ENCODE measurements at places on chromosomes 6 and 20.

GRCh38 chr20:5870568-5870981 is 79.8 kb downstream of the TRMT6 start:
- DNase-seq = no peak

DNA sequence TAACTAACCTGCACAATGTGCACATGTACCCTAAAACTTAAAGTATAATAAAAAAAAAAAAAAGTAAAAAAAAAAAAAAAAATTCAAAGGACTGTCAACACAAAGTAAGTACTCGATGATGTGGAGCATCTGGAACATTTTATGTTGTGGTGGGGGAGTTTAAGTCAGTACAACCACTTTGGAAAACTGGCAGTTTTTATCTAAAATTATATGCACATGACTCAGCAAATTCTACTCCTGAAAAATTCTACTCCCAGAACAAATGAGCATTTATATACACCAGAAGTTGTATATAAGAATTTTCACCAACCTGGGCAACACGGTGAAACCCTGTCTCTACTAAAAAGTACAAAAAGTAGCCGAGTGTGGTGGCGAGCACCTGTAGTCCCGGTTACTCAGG is 36.9 kb upstream of the CCDC28A start:
- DNase-seq = no peak

GRCh38 chr6:164792666-164793065 is 516.7 kb downstream of the C6orf118 start:
- DNase-seq = no peak

DNA sequence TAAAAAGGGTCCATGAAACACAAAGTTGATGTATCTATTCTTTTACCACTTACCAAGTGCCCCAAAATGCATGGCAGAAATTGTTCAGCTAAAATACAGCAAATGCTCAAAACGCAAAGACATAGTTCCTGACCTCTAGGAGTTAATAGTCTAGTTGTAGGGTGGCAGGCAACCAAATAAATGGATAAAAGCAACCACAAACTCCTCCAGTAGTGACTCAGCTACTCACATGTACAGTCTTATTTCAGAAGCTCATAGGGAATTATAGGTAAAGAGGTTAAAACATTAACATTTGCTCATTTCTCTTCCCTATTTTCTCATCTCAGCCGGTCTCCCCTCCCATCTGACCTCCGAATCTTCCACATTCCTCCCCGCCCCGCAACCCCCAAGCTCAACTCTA is 143.9 kb upstream of the INSM1 start:
- no peak for DNase-seq

DNA sequence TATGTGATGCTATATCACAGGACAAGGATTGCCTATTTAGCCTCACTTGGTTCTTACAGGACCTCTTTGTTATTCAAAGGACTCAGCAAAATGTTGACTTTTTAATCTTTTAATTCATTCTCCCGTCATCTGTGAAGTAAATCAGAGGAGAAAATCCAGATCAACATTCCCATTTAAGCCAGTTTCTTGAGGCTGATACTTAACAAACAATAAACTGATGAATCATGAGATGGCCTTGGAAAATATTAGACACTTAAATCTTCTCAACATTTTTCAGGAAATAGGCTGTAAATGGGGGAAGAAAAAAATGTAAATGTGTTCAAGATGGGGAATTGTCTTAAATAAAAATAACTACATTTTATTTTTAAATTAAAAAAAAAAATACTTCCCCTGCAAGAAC is 55.9 kb upstream of the UBR2 start:
- no peak for DNase-seq

- DNase-seq = no peak
Observed at GRCh38 chr6:107538856-107539387, 49.0 kb downstream of the SOBP start.

DNA sequence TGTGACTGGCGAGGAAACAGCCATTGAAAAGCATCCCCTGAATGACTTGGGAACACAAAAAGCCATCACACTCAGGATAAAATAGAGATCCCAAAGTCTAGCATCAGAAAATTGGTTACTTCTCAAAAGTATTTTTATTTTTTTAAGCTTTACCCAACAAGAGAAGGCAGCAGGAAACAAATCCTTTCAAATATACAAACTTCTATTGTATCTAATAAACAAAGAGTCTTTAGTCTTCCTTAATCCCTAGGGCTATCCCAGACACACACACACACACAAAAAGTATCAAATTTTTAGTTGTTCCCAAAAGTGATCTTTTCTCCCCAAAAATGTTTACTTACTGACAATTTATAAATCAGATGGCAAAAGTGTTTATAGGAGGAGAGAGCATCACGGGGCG is 33.2 kb upstream of the MARCKS start:
- no peak for DNase-seq

DNA sequence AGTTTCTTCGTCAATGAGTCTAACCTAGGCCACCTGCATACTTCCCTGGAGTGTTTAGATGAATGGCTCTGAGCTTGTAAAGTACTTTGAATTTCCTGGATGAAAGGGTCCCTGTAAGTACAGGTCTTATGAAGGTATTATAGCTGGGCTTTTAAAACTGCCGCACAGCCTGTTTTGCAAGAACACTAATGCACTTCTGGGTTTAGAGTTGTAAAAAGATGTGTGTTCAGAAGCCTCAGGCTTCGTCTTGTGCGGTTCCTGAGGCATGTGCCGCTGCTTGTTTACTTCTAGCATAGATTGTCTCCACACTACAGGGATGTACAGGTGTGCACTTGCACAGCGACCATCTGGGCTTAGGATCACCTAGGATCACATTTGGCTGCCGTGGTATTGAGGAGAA is 324.5 kb downstream of the SOX4 start:
- no peak for DNase-seq

- no peak for DNase-seq
Observed at GRCh38 chr20:13042458-13042794, 33.7 kb downstream of the SPTLC3 start.

DNA sequence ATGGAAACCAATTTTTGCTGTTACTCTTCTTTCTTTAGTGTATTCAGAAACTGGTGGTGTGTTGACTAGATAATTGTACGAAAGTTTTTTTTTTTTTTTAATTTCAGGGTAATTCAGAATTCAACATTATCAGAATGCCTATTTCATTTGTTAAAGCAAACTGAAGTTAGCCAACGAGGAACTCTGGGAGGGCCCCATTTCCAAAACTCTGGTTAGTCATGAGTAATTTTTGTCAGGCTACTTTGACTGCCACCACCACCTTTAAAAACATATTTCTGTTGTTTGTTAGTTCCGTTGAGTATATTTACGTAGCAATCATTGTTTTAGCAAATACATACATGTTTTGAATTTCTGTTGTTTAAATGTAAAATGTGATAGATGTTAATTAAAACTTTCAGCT is 763 bp downstream of the ZKSCAN8 start:
- DNase-seq = no peak

DNA sequence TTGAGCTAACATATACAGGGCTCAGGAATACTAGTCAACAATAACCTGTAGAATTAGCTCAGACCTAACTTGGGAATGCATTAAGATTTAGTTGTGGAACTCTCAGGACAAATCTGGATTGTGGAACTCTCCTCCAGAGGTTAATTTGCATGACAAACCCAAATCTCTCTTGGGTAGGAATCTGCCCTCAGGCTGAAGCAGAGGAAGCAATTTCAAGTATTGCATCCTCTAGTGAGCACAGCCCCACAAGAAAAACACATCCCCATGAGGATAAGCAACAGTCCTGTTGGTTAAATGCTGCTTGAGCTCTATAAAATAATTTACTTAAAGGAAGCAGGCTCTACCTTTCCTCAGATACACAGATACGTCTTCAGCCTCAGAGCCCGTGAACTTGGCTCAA is 170.9 kb upstream of the STXBP5 start:
- no peak for DNase-seq

DNA sequence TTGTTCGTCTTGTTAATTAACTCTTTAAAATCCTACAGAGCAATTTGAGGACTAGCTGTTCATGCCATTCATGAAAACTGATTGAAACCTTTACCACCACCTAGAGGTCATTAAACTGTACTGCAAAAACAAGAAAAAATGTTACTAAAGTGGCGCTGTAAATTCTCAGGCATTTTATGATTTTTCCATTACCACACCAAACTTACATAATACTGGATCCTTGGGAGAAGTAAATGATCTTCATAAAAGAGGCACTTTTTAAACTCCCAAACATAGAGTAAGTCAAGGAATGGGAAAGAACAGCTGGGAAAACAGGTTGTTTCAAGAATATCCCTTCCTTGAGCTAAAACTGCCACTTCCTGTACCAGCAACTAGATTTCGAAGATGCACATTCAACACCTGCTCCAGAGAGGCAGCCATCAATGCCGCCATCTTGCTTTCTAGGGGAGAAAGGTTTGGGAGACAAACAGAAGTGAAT is 54.3 kb downstream of the MYLIP start:
- DNase-seq = no peak

DNA sequence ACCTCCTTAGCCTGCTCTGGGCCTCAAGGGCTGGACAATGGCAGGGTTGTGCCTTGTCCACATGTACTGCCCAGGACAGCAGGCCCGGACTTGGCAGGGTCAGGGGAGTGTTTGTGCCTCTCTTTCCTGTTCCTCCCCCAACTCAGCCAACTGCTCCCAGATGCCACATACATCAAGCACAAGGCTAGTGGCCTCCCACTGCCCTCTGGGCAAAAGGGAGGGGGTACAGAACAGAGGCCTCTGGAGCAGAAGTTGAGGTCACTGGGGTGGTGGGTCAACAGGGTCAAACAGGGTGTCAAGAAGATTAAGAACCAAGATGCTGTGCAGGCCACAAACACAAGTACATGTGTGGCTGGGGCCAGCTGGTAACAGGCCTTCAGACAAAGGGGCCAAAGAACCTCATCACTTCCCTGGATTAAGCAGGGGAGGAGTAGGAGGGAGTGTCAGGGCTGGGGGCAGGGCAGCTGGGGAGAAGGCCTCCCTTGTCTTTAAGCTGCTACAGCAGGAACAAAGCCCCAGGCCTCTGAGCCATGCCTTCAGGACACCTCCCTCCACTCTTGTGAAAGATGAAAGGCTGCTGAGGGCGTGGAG is 36.0 kb downstream of the KCNK5 start:
- no peak for DNase-seq

DNA sequence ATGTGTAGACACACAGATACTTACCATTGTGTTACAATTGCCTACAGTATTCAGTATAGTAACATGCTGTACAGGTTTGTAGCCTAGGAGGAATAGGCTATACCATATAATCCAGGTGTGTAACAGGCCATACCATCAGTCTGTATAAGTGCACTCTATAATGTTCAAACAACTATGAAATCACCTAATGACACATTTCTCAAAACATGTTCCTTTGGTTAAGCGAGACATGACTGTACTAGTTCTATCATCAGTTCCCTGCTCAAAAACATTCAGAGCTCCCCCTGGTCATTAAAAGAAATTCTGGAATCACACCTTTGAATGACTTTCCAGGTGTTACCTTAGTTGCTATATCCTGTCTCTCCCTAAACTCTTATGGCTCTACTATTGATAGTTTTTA is 70.4 kb upstream of the SLC2A12 start:
- no peak for DNase-seq

DNA sequence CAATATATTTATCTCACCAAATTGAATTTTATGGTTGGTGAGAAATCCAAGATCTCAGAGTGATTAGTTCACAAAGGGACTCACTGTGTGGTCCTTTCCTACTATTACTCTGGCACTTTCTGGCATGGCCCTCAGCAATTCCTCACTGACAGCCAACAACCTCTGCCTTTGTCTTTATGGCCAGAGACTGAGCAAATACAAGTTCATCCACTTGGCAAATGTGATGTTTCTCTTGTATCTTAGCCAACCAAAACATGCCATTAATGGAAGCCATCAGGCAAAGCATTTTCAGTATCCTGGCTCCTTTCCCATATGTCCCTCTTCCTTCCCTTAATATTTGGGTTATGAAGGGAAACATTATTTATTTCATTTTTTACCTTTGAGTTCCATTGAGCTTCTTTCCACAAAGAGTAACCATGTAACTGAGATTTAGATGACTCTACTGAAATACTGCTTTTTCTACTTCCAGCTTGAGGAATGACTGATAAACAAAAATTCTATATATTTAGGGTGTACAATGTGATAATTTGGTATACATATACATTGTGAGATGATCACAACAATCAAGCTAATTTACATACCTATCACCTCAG is 30.8 kb upstream of the SMLR1 start:
- no peak for DNase-seq

DNA sequence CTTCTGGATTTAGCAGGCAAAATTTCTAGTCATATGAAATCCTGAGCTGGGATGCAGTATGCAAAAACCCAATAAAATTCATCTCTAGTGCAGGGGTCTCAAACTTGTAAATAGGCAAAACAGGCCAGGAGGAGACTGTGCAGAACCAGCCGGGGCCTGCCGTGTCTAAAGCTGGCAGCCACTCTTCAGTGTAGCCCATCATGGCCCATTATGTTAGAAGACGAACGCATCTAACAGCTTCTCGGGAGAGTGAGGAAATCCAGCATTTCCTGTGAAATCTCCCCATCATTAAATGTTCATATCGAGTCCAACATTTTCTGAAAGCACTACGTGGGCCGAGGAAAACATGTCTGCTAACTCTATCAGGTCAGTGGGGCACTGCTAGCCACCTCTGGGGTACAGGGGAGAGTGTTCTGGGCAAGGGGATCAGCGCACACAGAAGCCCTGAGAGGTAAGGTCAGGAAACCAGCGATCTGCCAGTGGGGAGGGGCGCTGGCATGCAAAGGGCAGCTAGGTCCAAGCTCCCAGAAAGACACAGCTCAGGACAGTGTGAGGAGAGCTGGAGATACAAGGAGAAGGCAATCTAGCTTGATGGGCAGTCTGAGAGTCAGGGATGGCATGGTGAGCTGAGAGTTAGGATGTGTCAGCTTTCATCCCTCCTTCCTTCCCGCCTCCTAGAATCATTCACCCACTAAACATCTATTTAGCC is 144.2 kb downstream of the PREX1 start:
- no peak for DNase-seq

- no peak for DNase-seq
Observed at GRCh38 chr20:14512839-14513238, 175.4 kb upstream of the FLRT3 start.

- DNase-seq = no peak
Observed at GRCh38 chr20:41078329-41078728, 49.7 kb downstream of the TOP1 start.

DNA sequence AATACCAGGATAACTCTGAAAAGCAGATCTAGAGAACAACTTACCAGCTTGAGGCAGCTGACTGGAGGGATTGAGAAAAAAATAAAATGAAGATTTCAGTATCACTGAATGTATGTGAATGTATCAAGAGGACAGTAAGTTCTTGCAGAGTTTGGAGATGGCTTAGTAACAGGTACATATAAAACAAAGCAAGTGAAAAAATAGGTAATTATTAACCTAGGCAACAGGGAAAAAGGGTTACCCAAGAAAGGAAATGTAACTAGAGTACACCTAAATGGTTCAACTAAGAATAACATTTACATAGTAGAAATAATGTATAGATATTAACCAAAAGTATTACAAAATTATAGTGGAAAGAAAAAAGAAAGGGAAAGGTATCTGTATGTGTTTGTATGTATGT is 67.3 kb downstream of the NRSN1 start:
- no peak for DNase-seq
